Left lobe of liver (tissue), 2 donors: ENCODE measurements at places on chromosomes 5 and 9.

GRCh38 chr9:134885679-134886412, 5.2 kb downstream of the FCN2 start:
- no peak for DNase-seq

- no peak for DNase-seq
Measured at GRCh38 chr9:4743131-4743875, 2.3 kb upstream of the AK3 start.

GRCh38 chr5:134638760-134639201, 6.2 kb upstream of the SAR1B start:
- DNase-seq, result peak; percentile 77

DNA sequence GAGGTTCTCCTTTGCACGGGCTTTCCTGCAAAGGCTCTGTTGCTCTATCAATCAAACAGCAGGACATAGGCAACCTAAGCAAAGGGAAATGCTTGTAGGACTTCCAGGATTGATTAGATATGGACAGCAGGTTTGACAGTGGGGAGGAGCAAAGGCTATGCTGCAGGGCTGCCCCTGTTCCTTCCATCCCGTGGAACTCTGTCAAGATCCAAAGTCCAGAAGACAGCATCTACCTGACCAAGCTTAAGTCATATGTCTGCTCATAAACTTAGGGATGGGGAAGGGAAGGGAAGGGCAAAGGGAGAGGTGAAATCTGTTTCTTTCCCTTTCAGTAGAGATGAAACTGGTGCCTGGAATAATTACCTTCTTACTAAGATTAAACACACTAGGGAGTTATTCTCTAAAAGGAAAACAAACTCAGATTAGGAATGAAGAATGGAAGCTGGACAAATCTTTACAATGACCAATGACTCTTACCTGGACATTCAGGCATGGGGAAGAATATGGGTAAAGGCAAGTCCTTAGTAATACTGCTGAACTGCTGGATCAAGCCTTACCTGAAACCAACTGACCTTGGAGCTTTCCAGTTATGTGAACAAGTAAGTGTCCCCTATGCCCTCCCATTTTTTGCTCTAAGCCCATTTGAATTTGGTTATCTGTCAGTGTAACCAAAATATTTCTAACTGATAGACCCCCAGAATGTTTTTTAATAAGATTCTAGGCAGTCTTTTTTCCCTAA, 8.4 kb upstream of the ACOT12 start:
- DNase-seq, result no peak

GRCh38 chr9:3787628-3788027, 261.8 kb upstream of the RFX3 start:
- DNase-seq, result no peak
